Suppressor macrophage treated with lipopolysaccharide for 1 hour (primary cell): ENCODE measurements at places on chromosomes 16 and 17.

- peak; percentile 53 for DNase-seq
Observed at GRCh38 chr17:81519284-81520020, 6.9 kb upstream of the ACTG1 start.

- peak; percentile 24 for DNase-seq
Observed at GRCh38 chr16:11051879-11052808, 107.8 kb downstream of the CLEC16A start.

- DNase-seq = no peak
Observed at GRCh38 chr17:58630883-58631522, 60.8 kb downstream of the TEX14 start.

- no peak for DNase-seq
Observed at GRCh38 chr17:50589095-50589705, 28.7 kb downstream of the CACNA1G start.

- no peak for DNase-seq
Observed at GRCh38 chr16:74474416-74474815, 53.1 kb upstream of the CLEC18B start.

- DNase-seq = no peak
Observed at GRCh38 chr16:70295634-70296033, 3.4 kb upstream of the DDX19B start.

GRCh38 chr17:3926860-3927627, 10.8 kb upstream of the P2RX1 start:
- no peak for DNase-seq

DNA sequence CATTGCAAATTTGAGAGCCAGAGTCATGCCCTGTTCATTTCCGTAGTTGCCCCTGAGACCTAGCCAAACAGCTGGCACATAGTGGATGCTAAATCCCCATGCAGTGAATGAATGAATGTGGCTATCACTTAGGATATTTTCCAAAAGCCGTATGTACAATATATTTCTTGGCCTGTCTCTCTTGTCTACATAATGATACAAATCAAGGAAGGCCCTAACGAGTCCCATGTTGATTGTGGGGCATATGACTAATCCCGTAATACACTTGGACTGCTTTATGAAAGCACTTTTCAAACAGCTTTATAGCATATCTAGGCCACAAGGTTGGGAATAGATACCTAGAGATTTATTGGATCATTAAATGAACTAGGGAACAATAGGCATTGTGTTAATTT, 478.0 kb downstream of the SLC39A11 start:
- no peak for DNase-seq

GRCh38 chr17:7308625-7309433, 1.4 kb downstream of the EIF5A start:
- peak; percentile 91 for DNase-seq

DNA sequence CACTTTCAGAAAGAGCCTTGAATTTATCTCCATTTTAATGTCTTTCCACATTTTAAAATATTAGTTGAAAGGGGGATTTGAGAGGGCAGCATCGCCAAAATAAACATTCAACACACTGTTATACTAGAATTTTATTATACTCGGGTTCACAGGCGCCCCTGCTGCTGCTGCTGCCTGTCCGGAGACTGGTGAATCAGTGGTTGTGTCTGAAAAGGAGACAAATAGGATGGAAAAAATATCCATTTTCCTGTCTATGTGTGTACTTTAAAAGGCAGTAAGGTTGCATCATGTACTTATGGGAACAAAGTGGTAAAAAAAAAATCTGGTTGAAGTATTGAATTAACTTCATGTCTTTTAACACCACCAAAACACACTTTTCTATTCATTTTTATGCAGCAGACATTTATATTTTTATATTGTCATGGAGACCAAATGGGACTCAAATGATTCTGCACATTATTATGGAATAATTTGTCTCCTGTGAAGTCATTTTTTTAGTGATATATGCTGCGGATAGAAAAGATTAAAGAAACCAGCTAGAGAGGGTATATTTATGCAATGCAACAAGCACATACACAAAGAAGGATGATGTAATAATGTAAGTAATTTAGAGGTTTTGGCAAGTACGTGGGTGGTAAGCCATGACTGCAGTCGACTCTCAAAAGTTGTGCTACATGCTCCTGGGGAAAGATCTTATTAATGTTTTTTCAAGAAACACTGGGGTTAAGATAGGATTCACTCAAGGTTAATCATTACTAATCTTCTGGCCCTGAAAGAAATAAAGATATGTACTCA, 759.0 kb upstream of the SOX9 start:
- DNase-seq = no peak

- peak; percentile 58 for DNase-seq
Observed at GRCh38 chr17:13030459-13031300, 12.9 kb upstream of the ELAC2 start.

- peak; percentile 62 for DNase-seq
Observed at GRCh38 chr16:85568519-85568918, 44.6 kb upstream of the GSE1 start.

- DNase-seq = no peak
Observed at GRCh38 chr17:77454242-77455095, 313.7 kb downstream of the SEC14L1 start.

DNA sequence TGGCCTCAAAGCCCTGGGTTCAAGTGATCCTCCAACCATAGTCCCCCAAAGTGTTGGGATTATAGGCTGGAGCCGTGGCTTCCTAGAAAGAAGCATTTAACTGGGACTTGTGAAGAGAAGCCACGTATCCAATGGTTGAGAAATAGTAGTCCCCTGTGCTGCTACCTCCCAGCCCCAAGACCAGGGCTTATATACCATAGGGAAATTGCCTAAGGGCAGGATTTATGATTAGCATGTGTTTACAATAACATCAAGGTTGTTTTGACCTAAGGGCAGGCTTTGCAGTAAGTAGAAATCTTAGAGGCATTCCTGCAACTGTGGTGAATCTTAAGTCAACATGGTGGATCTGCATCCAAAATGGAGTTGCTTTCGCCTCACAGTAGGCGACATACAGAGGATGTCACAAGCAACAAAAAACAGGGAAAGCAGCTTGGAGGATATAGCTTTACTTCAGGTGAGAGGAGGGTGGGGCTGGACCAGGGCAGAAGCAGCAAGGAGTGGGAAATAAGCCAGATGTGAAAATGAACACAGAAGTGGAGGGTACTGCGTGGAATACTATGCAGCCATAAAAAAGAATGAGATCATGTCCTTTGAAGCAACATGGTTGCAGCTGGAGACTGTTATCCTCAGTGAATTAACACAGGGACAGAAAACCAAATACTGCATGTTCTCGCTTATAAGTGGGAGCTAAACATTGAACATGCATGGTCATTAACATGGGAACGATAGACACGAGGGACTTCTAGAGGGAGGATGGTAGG, 18.7 kb upstream of the NSMCE1 start:
- no peak for DNase-seq

GRCh38 chr16:30644334-30644830, 6.4 kb upstream of the PRR14 start:
- no peak for DNase-seq

DNA sequence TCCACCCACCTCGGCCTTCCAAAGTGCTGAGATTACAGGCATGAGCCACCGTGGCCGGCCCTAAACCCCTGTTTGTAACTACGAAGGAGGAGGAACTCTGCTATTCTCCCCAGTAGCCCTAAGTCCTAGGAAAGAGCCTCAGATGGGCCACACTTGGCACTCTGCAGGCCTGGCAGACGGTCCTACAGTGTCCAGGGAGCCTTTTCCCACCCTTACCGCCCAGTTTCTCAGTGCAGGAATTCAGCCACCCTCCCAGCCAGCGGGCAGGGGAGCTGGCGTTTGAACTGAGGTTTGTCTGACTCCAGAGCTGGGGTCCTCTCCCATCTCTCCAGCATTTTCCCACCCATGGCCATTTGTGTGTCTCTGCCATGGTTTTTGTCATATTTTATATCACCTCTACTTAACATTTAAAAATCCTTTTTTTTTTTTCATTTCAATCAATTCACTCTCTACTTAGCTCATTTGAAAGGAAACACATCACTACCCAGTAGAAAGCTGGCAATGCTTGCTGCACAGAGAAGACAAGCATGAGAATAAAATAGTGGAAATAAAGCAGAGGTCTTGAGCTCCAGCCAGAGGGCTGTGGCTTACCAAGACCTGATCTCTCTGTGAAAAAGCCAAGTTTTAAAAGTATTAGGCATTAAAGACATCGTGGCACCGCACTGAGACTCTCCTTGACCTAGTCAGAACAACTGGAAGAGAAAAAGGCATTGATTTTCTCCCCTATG, 34.9 kb downstream of the BCO1 start:
- no peak for DNase-seq

GRCh38 chr16:57403965-57404817, at the start of gene CCL17:
Gene CCL17 (plus strand): TSS chr16:57404767. CDS start chr16:57413933, 9,166 bp downstream.
- peak; percentile 50 for DNase-seq

DNA sequence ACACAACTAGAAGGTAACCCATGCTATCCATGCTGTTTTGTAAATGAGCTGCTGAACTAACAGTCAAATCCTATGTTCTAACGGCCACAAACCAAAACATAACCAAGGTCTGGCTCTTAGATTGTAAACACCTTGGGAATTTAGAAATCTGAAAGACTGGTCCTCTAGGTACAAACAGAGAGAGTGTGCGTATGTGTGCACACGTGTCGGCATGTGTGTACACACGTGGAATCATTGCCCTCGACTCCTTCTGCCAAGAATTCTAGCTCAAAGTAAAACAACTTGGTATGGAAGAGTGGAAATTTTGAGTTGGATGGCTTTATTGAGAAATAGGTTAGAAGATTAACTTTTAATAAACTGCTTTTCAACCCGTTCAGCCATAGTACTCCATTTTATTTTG, 18.1 kb upstream of the GHDC start:
- DNase-seq = no peak

GRCh38 chr17:48505788-48506187, 25.0 kb downstream of the HOXB1 start:
- peak; percentile 75 for DNase-seq
